ENCODE measurements at places on chromosomes 11 and 22. TPM values are rescaled to one million over a fixed set of nuclear protein-coding genes. Genes with fewer than 3 reads are reported as not detected.

DNA sequence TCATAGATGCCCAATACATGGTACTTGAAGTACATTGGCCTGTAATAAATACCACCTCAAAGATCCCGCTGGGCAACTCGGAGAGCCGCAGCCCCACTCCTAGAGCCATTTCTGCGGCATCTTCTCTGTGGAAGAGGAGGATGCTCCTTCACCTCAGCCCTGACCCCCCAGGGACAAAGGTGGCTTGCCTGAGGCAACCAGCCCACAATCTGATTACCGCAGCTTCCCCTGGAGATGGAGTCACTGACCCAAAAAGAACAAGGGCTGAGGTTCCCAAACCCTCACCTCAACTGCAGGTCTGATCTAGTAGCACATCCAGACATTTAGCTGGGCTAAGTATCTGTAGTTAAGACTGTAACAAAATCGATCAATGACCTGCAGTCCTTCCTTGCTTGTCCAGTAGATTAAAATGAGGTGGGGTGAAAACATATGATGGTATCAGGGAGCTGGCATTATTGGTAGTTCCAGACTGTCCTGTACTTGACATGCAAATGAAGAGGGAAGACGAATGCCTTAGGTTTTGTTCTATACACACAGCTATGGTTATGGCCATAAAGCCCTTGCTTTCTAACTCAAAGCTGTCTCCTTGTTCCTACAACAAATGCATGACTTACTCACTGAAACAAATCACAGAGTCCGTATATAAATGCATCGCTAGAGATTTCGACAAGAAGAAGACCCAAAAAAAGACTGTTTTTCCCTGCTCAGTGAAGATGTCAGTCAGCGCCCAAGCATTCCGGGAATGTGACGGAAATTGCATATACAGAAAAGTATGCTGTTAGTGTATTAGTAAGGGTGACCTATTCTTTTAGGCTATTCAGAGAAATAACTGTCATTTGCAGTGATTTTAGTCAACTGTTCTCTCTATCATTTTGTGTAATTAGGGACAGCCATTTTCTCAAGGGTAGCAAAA is 33.7 kb downstream of the C11orf71 start:
- DNase-seq = no peak

GRCh38 chr11:33225371-33225770 is 31.8 kb upstream of the HIPK3 start:
- DNase-seq = no peak

GRCh38 chr11:118211006-118211405 is 13.8 kb downstream of the JAML start:
- no peak for DNase-seq

DNA sequence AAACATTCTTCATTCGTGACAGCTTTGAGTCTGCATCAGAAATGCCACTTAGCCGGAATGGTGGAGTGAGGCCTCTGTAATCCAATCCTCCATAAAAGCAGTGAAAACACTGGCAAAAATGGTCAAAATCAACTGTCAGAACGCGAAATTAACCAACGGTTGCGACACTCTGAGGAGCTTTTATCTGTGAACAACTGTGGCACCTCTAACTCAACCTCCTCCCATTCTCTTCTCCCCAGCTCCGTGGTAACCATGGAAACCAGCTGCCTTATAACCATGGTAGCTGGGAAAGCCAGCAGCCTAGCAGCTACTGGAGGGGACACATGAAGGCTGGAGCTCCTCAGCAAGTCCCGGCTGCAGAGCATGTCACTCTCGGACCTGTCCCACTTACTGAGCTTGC is 20.3 kb downstream of the AP2A2 start:
- no peak for DNase-seq

- DNase-seq = no peak
Measured at GRCh38 chr11:36123336-36124101, 165.7 kb downstream of the COMMD9 start.

- DNase-seq = no peak
Measured at GRCh38 chr22:32932176-32932575, 126.0 kb downstream of the SYN3 start.

DNA sequence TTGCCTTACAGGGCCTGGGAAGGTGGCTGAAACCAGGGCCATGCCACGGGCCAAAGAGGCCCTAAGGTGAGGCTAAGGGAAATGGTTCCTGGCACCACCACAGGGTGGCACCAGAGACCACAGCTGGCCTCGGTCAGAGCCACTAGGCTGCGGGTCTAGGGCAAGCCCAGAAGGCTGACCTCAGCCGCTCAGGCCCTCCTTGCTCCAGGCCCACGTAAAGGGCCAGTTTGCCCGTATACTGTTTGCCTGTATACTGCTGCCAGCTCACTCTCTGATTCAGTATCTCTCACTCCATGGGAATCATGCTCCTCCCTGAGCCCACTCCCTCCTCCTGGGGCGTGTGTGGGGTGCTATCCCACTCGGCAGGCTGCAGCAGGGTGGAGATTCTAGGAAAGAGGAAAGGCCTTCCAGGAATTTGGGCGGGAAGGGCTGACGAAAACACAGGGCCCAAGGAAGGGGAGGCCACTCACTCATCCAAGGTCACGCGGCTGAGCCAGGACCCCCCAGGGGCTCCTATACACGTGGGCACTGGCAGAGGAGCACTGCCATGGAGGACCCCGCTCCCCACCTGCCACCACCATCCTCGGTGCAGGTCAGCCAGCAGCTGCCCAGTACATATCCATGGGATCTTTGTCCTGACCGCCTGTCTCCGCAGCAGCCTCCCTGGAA is 62.4 kb downstream of the NECTIN1 start:
- DNase-seq = peak; percentile 83

GRCh38 chr11:113664981-113665710 is 41.0 kb downstream of the TMPRSS5 start:
- no peak for DNase-seq

DNA sequence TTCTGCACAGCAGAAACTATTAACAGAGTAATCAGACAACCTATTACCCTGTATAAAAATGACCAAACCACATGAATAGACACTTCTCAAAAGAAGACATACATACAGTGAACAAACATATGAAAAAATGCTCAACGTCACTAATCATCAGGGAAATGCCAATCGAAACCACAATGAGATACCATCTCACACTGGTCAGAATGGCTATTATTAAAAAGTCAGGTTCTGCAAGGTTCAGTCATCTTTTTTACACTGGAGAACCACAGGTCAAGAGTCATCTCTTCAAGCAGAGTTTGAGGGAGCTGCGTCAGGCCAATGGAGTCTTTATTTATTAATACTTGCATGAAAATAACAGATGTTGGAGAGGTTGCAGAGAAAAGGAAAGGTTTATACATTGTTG is 40.4 kb downstream of the RCN1 start:
- no peak for DNase-seq

GRCh38 chr11:82979824-82980223 is 78.3 kb downstream of the DDIAS start:
- no peak for DNase-seq

GRCh38 chr11:17036666-17037658 is 22.7 kb upstream of the PLEKHA7 start:
- DNase-seq = no peak

GRCh38 chr22:38169116-38169515 is 12.5 kb downstream of the PLA2G6 start:
- no peak for DNase-seq

GRCh38 chr11:87432022-87432421 is 394.3 kb downstream of the TMEM135 start:
- DNase-seq = no peak

- no peak for DNase-seq
Measured at GRCh38 chr11:115464269-115464668, 39.9 kb downstream of the CADM1 start.

GRCh38 chr22:29739346-29739875 is 19.6 kb downstream of the CABP7 start:
- no peak for DNase-seq

DNA sequence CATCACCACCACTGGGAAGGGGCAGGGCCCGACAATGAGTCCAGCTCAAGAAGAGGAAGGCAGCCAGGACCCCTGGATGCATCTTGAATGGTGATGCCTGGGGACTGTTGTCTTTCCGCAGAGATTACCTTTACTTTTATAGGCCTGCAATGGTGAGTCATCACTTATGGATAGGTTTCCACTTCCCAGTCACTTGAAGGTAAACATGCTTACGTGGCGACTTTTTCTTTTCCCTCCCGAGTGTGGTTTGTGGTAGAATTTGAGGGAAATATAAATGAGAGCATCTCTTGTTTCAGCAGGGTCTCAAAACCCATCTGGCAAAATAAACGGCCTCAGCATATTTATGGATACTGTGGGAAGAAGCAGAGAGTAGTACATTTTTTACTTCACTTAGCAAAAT is at the start of gene MMP13:
Gene MMP13 (minus strand): TSS at position 109 of the 400 bp plus-strand sequence. CDS start 27 bp downstream, at position 82.
- no peak for DNase-seq

DNA sequence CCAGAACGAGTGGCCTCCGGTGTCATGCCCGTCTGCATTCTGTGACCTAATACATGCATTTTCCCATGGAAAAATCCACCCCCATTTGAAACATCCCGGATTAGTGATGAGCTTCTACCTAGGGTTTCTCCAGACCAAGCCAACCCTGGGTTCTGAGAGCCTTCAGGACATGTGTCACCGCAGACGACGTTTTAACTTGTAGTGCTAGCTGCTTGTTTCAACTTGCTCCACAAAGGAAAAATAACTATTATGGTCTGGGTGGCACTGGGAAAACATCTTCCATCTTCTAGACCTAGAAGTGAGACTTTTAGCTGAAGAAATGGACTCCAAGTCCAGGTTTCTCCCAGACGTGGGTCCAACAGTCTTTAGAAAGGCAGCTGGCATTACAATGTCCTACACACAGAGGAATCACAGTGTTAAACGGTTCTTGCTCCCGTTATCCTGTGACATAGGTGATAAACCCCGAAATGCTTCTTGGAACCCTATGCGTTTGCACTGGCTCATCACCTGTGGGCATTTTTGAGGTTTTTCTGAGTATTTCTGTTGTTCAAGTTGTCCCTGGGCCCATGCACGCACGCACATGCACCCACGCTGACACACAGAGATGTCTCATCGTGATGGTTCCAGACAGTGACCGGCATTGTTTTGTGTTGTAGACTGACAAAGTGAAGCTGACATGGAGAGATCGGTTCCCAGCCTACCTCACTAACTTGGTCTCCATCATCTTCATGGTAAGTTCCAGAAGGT is 46.6 kb upstream of the FADD start:
- no peak for DNase-seq

GRCh38 chr11:104783241-104783640 is 115.0 kb downstream of the CASP12 start:
- no peak for DNase-seq

DNA sequence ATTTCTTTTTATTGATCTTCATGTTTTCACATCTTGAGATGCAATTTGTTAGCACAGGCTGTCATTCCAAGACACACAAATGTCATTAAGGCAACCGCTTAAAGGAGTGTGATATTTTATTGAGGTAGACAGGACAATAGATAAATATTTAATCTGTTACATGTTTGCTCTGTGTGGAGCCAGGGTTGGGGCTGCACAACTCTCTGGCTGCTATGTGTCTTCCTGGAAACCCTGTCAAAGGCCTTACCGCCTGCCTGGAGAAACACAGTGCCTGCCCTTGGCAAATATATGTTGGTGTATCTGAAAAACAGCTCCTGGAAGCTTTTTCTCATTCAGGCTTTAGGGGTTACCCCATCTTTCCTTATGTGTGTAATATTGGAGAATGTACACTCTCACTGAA is 139.7 kb upstream of the TEAD1 start:
- no peak for DNase-seq

DNA sequence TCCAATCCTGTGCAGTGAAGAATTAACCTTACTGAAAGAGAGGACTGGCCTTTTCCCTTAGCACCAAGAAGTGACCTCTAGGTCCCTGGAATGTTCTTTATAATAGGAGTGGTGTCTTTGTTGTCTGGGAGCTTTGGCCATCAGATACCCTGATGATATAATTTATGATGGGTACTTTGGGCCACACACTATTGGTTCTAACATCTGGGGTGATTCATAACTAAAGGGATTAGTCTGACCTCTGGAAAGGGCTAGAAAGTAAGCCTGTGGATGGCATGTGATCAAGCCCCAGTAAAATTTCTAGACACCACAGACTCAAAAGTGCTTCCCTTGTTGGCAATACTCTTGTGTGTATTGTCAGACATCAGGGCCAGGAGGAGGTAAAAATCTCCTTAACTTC is 891.2 kb downstream of the KCNA4 start:
- no peak for DNase-seq

H19 gene
- total RNA-seq = 17,961 TPM

AAMDC gene
- 20.4 TPM for total RNA-seq

TANGO2 gene
- 21.8 TPM for total RNA-seq

P4HA3 gene
- total RNA-seq = 0.17 TPM

KIRREL3 gene
- 0.26 TPM for total RNA-seq
